ENCODE measurements at places on chromosomes 12 and 14.

- no peak for DNase-seq
Measured at GRCh38 chr12:50276912-50277671, 6.2 kb downstream of the LIMA1 start.

GRCh38 chr14:99325016-99325415, 53.0 kb upstream of the BCL11B start:
- no peak for DNase-seq

DNA sequence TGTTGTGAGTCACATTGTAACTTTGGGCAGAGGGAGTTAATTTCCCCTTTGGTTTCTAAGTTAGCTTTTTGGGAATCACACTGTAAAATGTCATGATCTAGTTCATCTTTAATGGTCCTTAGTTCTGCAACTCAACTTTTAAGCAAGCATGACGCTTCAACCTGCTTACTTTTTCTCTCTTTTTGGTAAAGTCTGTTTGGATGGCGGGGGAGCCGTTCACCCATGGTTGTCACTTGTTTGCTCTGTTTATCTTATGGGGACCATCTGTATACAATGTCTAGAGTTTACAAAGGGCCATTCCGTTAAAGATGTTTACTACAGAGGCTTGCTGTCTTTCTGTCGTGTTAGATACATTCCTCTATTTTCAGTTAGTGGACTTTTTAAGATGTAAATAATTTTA, 172.0 kb downstream of the SRGAP1 start:
- DNase-seq = no peak

DNA sequence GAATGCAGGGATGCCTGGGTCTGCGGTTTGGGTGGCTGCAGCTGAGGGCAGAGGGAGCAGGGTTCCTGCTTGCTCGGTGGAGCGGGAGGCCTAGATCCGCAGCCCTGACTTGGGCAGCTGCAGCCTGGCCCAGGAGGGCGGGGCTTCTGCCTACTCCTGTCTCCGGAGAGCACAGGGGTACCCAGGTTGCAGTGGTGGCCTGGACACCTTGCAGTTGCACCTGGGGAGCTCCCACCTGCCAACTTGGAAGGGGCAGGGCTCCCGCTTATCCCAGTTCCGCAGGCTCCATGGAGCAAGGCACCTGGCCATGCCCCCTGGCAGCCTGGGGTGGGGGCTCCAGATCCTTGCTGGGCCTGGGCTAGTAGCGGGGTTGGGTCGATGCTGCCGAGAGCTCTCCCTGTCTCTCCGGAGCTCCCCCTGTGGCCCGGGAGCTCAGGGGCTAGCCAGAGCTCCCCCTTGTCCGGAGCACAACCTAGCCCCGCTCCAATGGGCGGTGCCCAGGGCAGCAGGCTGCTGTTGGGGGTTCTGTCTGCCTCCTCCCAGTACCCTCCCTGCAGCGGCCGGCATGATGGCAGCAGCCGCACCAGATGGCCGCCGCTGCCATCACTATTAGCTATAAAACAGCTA, 136.4 kb downstream of the PTPRR start:
- no peak for DNase-seq

- no peak for DNase-seq
Measured at GRCh38 chr14:104665114-104665656, 24.2 kb upstream of the INF2 start.

DNA sequence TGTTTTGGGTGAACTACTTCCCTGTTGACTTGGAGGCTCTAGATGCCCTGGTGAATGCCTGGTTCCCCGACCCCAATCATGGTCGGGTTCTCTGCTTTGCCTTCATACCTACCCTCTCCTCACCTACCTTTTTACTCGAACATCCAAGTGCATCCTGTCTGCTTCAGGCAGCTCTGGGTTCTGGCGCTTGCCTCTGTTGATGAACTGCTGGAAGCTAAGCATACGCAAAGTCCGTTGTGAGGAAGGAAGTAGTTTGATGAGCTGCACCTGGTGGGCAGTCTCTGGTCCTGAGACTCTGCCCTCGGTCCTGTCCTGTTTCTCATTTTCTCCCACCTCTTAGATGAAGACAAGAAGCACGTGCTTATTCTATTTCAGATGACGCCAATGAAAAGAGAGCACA, 13.6 kb downstream of the KCNH3 start:
- no peak for DNase-seq

DNA sequence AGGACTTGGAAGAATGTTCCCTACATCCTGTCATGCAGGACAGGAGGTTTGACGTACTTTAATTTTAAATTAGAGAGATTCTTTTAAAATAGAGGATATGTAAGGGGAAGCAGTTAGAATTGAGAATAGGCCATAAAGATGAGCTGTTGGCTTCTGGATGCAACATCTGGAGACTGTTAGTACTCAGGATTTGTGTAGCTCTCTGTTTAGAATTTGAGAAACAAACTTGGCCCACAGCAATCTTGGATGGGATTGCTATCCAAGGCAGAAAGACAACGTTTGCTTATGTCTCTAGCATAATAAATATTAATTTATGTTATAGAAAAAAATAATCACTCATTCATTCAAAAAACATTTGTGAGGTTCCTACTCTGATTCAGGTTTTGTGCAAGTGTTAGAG, 398.4 kb upstream of the NOVA1 start:
- no peak for DNase-seq

GRCh38 chr14:86790408-86791364, 1202.3 kb downstream of the GALC start:
- no peak for DNase-seq

- DNase-seq = no peak
Measured at GRCh38 chr14:79056879-79057278, 886.7 kb downstream of the NRXN3 start.

DNA sequence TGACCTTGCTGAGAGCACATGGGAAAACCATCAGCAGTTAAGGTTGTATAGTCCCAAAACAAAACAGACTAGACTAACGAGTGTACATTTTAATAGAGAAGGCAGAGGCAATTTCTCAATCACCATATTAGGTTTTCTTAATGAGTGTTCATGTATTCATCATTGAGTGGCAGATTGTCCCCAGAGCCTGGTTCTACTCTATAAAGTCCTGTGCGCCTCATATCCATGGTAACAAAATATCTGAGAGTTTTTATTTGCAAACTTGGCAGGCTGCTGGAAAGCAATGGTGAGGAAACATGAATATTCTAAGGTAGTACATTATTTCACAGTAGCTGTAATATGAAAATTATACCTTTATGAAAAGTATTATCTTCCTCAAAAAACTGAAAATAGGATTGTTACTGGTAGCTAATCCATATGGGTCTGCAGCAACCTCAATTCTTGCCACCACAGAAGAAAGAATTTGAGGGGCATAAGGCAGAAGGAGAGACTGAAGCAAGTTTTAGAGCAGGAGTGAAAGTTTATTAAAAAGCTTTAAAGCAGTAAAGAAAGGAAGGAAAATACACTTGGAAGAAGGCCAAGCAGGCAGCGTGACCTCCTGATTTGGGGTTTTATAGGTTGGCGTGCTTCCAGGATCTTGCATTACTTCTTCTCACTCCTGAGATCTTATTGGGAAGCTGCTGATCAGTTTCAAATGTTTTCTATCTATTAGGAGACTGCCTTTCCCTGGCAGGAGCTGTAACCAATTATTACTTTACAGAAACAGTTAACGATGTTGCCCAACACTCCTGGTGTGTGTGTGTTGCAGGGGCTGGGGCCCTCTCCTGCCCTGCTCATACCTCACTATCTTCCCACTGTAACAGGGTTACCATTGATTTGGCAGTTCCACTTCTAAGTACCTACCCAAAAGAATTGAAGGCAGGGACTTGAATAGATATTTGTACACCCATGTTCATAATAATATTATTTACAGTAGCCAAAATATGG, 154.0 kb upstream of the NUDT4 start:
- DNase-seq = peak; percentile 70

- DNase-seq = no peak
Measured at GRCh38 chr12:94039914-94040313, 108.5 kb upstream of the PLXNC1 start.

DNA sequence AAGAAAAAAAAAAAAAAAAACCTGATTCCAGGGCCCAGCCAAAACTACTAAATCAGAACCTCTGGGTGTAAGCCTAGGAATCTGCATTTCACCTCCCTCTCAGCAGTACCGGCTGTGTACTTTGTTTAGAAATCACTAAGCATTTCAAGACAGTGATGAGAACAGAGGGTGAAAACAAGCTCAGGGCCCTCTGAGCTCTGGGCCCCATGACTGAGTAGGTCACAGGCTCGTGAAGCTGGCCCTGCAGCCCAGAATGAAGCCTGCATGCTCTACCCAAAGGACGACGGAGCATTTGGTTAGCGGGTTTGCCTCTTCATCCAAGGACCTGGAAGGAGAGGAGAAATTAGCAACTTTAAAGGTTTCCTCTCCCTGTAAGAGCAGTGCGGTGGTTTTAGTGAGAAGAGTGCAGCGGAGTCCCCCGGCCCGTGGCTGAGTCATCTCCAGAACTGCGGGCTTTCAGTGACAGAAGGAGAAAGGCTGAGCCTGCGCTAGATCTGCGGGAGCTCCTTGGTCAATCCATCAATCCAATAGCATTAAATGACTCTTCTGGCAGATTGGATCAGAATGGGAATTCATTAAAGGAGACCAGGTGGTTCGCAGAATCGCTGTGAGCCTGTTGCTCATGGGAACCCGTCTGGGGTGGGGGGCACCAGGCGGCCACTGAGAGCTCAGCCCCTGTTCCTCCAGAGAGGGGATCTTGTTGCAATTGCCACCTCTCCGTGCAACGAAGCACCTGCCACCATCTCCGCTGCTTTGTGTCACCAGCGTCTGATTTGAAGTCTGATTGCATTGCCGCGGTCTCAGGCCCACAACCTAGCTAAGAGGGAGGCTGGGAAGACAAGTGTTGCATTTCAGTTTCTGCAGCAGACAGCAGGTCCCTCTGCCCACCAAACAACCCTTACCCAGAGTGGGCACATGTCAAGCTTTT, 7.3 kb downstream of the IL31 start:
- no peak for DNase-seq

DNA sequence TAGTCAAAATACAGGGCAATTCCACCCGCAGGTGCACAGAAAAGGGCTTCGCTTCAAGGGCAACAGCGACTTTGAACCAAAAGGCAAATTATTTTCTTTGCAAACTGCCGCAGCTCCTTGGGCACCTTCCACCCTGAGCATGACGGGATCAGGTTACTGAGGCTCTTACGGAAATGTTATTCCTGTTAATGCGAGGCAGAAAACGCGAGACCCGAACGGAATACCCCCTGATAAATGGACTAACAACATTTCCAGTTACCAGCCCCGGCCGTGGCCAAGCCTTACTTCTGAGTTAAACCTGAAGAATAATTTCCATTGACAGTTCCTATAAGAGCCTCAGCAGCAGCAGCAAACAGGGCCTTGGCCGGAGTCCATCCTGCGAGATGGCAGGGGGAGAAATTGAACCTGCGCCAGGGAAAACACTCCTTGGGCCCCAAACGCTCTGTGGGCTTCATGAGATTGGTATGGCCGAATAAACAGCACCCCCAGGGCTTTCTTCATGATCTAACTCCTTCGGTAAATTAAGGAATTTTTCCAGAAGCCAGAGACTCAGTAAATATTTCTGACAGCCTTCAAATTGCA, 70.0 kb upstream of the DICER1 start:
- DNase-seq = no peak

DNA sequence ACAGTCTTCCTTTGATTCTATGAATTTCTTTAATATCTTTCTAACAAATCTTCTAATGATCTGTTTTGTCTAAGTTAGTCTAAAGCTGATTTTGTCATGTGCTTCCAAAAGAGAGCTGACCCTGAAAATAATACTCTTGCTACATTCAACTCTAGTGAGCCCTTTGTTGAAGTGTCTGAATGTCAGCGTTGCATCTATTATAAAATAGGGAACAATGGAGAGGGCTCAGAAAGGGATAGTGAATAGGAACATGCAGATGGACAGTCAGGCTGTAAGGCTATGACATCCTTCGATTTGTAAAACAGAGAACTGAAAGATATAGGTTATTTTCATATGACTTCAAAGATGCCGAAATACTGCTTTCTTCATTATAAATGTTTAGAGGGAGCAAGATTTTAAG, 304.5 kb downstream of the GALC start:
- DNase-seq = no peak

- DNase-seq = no peak
Measured at GRCh38 chr14:100651999-100652508, 64.8 kb upstream of the BEGAIN start.

DNA sequence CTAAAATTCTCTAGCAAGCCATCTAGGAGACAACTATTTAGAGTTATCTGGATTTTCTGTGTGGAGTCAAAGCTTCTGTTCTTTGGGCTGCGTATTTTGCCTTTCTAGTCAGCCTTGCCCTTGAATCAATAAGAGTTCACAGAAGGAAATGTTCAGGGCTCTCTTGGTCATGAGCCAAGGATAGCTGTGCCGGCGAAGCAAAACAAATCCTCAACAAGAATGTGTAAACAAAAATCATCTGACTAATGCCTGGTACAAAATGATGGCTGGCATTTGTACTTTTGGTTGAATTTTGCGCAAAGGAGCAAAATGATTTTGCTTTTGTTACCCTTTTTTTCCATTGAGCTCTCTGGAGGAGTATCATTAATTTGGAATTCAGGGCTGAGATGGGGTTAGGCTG, 171.1 kb downstream of the DACT1 start:
- DNase-seq = no peak

- DNase-seq = no peak
Measured at GRCh38 chr12:17992002-17992656, 97.9 kb downstream of the RERGL start.

GRCh38 chr14:61690982-61691381, 4.3 kb upstream of the HIF1A start:
- DNase-seq = no peak

DNA sequence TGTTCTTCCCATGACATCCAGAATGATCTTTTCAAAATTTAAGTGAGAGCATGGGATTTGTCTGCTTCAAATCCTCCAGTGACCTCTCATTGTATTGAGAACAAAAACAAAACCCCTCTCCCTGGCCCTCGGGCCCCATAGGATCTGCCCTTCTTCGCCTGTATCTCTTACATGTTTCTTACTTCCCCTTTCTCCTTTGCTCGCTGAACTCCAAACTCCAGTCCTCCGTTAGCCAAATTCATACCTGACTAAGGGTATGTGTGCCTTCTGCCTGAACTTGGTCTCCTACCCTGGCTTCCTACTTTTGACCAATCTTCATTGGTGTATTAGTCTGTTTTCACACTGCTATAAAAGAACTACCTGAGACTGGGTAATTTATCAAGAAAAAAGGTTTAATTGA, 13.2 kb upstream of the TSPAN11 start:
- DNase-seq = no peak

- DNase-seq = no peak
Measured at GRCh38 chr14:92585981-92586937, 72.7 kb downstream of the RIN3 start.

GRCh38 chr12:106672314-106673025, 89.7 kb downstream of the RFX4 start:
- no peak for DNase-seq

DNA sequence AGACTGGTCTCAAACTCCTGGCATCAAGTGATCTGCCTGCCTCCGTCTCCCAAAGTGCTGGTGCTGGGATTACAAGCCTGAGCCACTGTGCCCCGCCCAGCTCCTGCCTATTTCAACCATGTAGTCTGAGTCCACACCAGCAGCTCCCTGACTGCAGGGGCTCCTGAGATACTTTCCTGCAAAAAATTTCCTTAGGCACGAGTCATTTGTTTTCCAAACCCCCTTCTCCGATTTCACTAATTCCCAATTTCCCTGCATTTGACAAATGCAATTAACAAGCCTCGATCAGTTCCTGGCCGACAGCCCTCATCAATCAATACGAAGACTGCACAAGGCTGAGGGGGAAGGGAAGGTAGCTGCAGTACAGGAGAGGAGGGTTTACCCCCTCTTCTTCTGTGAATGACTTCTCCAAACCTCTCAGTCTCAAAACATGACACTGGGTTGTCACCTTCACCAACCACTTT, 10.1 kb downstream of the PSMB5 start:
- no peak for DNase-seq
